ENCODE measurements at places on chromosomes 7 and 10. TPM values are rescaled to one million over a fixed set of nuclear protein-coding genes. Genes with fewer than 3 reads are reported as not detected.

The TSPAN15 gene
- 53.3 TPM for total RNA-seq

The ATP5MK gene
- 189 TPM for total RNA-seq

The SLC26A5 gene
- total RNA-seq: 1.0 TPM

The SLC25A40 gene
- total RNA-seq: 34.1 TPM

The NXPH1 gene
- total RNA-seq: not detected

GRCh38 chr10:104183682-104184081, 48.5 kb downstream of the CFAP43 start:
- DNase-seq: no peak

- no peak for DNase-seq
Observed at GRCh38 chr10:7152982-7153381, 257.9 kb downstream of the SFMBT2 start.

GRCh38 chr10:24989867-24990266, 26.1 kb downstream of the ENKUR start:
- no peak for DNase-seq

- DNase-seq: no peak
Observed at GRCh38 chr7:46150721-46151120, 229.6 kb upstream of the IGFBP3 start.

DNA sequence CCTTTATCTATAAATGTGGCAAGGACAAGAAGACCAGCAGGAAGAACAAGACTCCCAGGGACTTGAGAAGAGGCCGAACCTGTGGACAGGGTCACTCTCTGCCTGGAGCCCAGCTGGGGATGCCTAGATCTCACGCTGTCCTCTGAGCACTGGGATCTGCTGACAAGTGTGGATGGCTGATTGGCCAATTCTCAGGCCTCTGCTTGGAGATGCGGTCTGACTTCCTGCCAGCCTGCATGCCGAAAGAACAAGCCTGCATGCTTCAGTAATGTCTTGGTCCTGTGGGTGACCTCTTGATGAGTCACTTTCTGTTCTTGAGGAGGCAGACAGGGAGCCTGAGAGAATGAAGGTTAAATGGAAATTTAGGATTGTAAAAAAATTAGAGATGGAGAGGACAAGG, 84.7 kb downstream of the TMEM178B start:
- no peak for DNase-seq

DNA sequence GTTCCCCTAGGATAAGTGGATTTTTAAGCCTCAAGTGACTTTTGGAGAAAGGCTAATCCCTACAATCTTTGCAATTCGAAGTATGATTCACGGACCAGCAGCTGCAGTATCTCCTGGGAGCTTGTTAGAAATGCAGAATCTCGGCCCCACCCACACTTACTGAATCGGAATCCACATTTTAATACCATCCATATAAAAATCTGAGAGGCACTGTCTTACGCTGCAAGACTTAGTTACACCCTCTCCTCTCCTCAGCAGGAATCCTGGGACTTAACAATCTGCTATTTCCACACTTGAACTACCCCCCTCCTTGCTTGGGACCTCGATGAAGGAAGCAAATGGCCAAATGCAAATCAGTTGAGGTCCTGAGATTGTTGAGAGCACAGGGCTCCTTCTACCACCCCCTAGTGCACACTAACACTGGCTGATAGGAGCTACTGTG, 21.0 kb downstream of the ITPRIP start:
- DNase-seq: no peak

- DNase-seq: no peak
Observed at GRCh38 chr10:14553448-14553847, 221.2 kb downstream of the FAM107B start.

DNA sequence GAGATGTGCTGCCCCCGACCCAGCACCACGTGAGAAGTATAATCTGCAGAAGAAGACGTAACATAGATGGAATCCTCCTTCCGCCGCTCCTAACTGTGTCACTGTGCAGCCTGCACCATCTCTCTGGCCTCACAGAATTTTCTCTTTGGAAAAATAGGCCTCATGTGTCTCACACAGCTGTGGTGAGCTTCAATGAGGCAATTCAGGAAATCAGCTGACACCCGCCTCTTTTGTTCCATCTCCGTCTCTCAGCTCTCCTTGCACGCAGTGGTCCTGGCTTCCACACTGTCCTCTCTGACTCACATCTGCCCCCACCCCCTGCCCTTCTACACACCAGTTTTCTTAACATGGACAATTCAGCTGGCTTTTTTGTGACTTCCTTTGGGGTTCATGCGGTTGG, 7.2 kb downstream of the C10orf90 start:
- no peak for DNase-seq

DNA sequence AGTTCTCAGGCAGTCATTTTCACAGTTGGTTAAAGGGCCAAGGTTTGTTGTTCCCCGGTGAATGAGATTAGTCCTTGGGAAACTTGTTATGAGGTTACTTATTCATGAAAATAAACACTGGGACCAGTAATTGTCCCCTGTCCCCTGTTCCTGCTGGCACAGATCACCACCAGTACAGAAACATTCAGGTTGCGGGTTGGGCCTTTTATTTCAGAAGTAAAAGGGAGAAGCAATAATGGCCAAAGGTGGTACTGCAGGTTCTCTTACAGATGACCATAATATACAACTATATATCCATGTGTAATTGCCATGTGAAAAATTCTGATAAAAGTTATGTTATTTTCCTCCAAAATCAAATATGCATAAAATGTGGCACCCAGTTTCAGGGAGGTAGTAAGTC, 442.0 kb downstream of the SORCS1 start:
- no peak for DNase-seq

DNA sequence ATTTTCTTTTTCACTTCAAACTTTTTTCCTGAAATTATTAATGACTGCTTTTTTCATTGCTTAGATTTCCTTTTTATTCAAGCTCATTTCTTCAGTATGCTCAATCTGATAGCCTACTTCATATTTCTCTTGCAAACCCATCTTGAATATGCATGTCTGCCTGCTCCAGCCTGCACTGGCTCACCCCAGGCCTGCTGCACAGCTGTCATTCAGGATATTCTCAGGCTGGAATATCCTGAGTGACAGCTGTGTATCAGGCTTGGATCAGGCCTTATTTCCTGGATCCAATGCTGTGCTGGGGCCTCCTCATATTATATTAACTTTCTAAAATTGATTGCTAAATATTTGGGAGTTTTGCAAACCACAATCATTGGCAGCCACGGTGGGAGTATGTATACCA, 120.2 kb upstream of the TNS3 start:
- DNase-seq: no peak

Measured in breast epithelium (tissue), 4 donors.